ENCODE measurements at places on chromosomes 2 and 18.

DNA sequence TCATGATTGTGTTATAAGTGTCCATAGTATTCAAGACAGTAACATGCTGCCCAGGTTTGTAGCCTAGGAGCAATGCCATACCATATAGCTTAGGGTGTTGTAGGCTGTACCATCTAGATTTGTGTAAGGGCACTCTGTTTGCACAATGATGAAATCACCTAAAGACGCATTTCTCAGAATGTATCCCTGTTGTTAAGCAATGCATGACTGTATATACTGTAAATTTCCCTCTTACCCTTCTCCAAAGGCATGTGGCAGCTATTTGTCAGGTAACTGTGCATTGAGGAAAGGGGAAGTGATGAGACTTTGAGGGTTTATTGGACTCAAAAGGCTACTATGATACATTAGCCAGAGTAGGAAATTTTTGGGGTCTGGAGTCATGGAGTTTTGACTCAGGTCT is 180.8 kb downstream of the VAPA start:
- H3K27me3 ChIP-seq, result no peaks in the 10 kb centered on the region
- H3K27ac ChIP-seq, result no peak overlapping the region
- no peak for DNase-seq
- no peaks in the 10 kb centered on the region for H3K4me1 ChIP-seq
- no peaks in the 10 kb centered on the region for H3K36me3 ChIP-seq

- DNase-seq, result no peak
- H3K4me1 ChIP-seq, result no peaks in the 10 kb centered on the region
- H3K27me3 ChIP-seq, result no peaks in the 10 kb centered on the region
- no peak overlapping the region for H3K4me3 ChIP-seq
- no peak overlapping the region for H3K27ac ChIP-seq
- no peaks in the 10 kb centered on the region for H3K36me3 ChIP-seq
These were observed 925.0 kb upstream of the GYPC start for GRCh38 chr2:125730921-125731320.

- H3K4me1 ChIP-seq, result no peaks in the 10 kb centered on the region
- no peak within 1 kb of the TSS for H3K4me3 ChIP-seq
- no peaks in the 10 kb centered on the region for H3K36me3 ChIP-seq
- H3K27me3 ChIP-seq, result no peaks in the 10 kb centered on the region
- no peak within 1 kb of the TSS for H3K27ac ChIP-seq
These were observed at the start of gene SERPINB12 for GRCh38 chr18:63542069-63542468. Gene SERPINB12 (plus strand): TSS chr18:63542369. CDS start chr18:63556160, 13,791 bp downstream.

GRCh38 chr2:42652086-42652485 is 83.7 kb downstream of the MTA3 start:
- no peak overlapping the region for H3K27ac ChIP-seq
- DNase-seq, result no peak
- no peaks in the 10 kb centered on the region for H3K36me3 ChIP-seq
- no peak overlapping the region for H3K4me3 ChIP-seq

DNA sequence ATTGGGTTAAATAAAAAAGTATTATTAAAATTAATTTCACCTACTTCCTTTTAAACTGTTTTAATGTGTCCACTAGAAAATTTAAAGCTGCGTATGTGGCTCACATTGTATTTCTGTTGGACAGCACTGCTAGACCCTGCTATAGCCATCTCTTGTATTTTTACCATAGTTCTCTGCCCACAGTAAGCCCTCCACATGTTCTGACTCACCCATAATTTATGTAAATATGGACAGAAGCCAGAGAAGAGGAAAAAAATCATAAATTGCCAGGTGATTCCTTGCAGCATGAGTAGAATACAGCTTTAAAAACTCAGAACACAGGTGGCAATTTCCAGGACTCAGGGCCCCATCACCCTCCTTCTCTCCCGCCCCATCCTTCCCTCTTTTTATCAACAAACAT is 142.4 kb upstream of the MEX3C start:
- H3K4me1 ChIP-seq, result no peaks in the 10 kb centered on the region
- no peaks in the 10 kb centered on the region for H3K36me3 ChIP-seq
- no peak overlapping the region for H3K4me3 ChIP-seq

DNA sequence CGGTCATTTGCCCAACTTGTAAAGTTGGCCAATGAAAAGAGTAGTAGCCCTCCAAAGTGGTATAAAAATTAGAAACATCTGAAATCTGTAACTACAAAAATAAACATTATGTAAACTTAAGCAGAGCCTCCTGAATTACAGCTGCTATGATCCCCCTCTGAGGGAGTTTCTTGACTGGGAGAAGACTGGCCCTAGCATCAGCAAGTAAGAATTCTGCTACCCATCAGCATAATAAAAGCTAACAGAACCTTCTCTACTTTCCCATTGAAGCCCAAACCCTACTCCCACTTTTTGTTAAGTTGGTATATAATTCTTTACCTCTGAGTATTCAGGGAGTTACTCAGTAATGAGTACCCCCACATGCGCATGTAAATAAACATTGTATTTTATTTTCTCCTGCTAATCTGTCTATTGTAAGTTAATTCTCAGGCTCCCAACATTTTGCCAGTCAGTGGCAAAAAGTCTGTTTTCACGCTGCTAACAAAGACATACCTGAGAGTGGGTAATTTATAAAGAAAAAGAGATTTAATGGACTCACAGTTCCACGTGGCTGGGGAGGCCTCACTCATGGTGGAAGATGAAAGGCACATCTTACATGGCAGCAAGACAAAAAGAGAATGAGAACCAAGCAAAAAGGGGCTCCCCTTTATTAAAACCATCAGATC is 71.3 kb downstream of the MYL12B start:
- no peak overlapping the region for H3K27ac ChIP-seq
- H3K4me1 ChIP-seq, result no peaks in the 10 kb centered on the region
- no peak overlapping the region for H3K4me3 ChIP-seq
- no peaks in the 10 kb centered on the region for H3K27me3 ChIP-seq
- no peak for DNase-seq
- no peaks in the 10 kb centered on the region for H3K36me3 ChIP-seq

All from testis (tissue), 5 donors.